ENCODE measurements at places on chromosomes 12 and 14.

GRCh38 chr12:123808167-123808566 lies 46.1 kb downstream of the DNAH10 start:
- DNase-seq: no peak

- no peak for DNase-seq
These were observed 218.4 kb downstream of the ADAMTS20 start for GRCh38 chr12:43333644-43334043.

DNA sequence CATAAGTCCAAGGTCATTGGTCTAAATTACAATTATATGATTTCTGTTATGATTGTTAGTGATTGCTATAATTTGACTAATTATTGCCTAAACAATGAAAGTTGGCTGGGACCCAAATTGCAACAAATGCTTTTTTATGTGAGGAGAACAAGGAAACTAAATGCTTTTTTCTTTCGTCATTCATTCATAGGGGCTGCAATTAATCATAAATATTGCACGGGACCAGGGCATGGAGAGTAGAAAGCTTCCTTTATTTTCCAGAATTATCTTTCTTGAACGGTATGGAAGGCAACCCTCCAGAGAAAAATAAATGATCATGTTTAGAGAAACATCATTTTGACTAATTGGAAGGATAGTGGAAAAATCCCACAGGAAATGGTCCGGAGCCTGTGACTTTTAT lies 32.6 kb upstream of the ARHGAP5 start:
- no peak for DNase-seq

DNA sequence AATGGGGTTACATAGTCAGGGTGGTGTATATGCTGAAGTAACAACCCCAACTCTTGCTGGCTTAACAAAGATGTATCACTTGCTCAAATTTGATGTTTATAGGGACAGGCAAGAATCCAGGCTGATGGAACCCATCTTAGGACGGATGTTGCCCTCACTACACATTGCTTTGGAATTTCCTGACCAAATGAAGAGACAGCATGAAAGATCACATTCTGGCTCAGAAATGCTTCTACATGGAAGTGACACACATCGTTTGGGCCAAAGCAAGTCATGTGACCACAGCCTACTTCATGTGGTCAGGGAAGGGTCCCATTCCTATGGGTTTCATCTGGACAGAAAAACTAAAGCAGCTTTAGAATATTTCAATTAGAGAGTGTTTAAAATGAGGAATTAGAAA lies 345.8 kb downstream of the TMEM132D start:
- no peak for DNase-seq

- DNase-seq: no peak
These were observed 637 bp downstream of the ACVRL1 start for GRCh38 chr12:51907856-51908425.

GRCh38 chr12:93889516-93890212 lies 212.5 kb downstream of the CRADD start:
- no peak for DNase-seq

DNA sequence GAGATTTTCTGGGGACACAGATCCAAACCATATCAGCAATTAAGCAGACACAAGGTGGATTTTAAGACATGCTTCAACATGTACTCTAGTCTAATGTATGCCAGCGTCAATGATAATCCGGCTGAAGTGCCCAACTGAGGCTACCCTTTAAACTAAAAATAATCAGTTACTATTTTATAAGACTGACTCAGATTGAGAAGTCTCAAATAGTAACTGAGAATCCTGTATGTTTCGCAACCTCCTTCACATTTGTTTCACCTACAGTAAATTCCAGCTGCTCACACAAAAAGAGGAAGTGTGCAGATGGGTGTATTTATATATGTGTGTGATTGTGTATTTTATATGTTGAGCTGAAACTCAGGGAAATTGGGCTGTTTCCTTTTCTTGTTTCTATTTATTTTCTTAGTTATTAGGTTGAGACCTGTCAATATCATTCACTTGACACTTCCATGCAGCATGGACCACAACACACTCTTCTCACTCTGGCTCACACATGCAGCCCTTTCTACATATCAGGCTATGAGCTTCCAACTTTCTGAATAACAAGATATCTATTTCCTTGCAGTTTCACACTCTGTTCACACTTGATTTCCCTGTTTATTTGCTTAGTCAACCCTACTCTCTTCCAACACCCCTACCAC lies 1224.9 kb upstream of the TMEM132C start:
- no peak for DNase-seq

GRCh38 chr14:91242635-91243034 lies 1.9 kb downstream of the GPR68 start:
- DNase-seq: no peak

DNA sequence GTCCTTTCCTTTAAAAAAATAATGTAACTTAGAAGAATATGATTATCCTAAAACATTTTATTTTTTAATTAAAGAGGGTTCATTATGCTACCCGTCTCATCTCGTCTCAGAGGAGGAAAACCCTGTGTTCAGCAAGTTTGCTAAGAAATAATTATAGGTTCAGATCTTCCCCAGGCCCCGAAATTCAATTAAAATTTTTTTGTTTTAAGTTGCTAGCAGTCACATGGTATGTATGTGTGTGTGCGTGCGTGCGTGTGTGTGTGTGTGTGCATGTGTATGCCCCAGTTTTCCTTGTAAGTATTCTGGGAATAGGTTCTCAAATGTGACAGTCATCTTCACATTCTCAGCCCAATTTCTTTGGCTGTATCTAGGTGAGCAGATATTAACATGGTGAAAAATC lies 86.6 kb upstream of the HOXC13 start:
- DNase-seq: no peak

GRCh38 chr14:34538871-34539406 lies 562 bp downstream of the EAPP start:
- DNase-seq: no peak

DNA sequence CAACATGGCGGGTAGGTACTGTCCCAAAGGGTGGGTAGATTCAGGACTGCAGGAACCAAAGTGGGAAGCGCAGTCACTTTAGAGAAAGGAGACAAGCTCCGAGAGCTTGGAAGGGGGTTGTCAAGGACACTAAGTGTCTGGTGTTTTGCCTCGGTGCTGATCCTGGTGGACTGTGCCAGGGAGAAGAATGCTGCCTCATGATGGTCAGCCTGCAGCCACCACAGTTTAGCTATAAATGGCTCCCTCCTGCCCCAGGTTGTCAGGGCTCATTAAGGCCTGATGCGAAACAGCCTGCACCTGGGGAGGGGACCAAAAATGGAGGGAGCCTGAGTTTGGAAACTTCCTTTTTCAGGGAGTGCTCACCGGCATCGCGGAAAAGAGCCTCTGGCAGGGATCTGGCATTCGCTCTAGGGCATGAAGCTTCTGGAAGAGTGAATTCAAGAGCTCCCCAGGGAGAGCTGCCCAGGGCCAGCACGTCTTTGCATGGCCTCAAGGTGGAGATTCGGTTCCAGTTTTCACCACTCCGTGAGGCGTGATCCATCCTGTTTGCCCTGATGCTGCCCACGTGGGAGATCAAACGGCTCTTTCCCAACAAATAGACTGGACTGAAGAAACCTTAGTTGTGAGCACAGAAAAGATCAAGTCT lies 164.0 kb downstream of the FOXN3 start:
- DNase-seq: no peak

- no peak for DNase-seq
These were observed 1.1 kb downstream of the NUMB start for GRCh38 chr14:73457041-73457923.

DNA sequence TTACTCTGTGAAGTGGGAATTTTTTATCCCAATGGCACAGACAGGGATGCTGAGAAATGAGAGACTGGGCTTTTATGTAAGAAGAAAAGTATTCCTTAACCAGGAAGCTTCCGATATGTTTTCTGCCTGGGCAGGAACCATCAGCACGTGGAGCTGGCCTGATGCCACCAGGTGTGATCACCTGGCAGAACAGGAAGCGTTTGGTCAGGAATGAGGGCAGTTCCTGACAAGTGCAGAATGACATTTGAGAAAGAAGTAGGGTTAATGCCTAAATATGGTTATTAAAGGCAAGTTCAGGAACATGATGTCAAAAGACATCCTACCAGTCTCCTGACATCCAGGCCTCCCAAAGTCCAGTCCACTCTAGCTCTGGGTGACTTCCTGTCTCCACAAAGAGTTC lies 210.3 kb downstream of the NUAK1 start:
- DNase-seq: peak; percentile 58

DNA sequence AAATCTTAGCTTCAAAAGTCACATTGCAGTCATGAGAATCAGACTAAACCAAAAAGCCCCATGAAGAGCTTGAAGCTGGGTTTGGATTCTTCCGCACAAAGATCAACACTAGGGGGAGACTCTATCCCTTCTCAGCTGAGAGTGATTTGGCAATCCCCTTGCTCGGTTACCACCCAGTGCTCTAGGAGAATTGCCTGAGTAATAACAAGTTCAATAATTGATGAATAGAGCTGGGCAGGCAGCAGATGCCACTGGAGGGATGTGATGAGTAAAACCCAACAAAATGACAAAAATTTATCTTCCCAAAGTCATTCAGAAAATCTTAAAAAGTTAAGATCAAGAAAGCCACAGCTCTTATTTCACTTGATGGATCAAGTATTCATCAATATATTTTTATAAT lies 185.6 kb upstream of the ARID2 start:
- peak; percentile 59 for DNase-seq

DNA sequence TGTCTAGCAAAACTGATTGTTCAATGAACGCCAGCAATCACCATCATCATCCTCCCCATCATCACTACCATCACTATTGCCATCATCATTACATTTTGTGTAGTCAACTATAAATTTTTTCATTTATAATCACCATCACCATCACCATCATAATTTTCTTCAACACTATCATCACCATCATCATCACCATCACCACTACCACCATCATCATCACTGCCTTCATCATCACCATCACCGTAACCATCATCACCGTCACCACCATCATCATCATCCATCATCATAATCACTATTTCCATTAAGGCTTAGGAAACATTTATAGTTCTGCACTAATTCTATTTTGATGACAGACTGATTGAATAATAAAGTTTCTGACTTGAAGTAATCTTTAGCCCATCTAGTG lies 434.8 kb upstream of the TMEM132C start:
- DNase-seq: no peak

DNA sequence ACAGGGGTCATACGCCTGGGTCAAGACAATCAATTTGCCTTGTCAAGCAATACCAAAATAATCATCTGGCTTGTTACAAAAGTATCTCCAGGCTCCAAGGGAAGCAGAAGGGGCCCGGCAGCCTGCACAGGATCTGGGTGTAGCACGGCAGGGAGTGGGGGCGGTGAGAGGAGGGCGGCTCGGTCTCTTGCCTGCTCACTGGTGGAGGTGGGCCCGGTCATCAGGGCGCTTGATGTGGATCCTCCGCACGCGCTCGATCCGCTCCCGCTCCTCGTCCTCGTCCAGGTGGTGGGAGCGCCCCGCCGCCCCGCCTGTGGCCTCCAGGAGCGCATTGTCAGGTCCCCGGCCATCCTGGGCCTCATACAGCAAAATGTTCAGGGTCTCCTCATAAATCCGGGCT lies 25.7 kb downstream of the KCTD10 start:
- DNase-seq: no peak

- peak; percentile 83 for DNase-seq
These were observed at the start of gene CFAP251 for GRCh38 chr12:121917950-121918678. Gene CFAP251 (plus strand): TSS chr12:121918592. CDS start chr12:121921306, 2,714 bp downstream.

- no peak for DNase-seq
These were observed 142.0 kb upstream of the SYT10 start for GRCh38 chr12:33581613-33582122.

GRCh38 chr12:18363321-18363720 lies 102.0 kb downstream of the PIK3C2G start:
- DNase-seq: no peak

DNA sequence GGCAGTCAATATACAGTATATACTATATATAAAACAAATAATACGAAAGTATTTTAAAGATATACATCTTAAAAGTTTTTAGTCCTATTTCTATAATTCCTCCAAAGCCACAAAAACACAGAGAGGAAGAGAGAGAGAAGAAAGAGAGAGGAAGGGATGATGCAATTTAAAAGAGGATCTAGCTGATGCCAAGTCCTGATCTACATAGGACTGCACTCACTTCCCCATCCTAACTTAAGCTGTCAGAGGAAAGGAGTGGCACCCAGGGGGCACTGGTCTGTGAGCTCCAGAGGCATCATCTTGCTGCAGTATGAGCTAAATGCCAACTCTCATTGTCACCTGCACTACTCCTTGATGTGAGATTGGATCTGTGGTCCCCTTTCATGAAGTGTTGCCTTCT lies 95.8 kb downstream of the C12orf42 start:
- no peak for DNase-seq

DNA sequence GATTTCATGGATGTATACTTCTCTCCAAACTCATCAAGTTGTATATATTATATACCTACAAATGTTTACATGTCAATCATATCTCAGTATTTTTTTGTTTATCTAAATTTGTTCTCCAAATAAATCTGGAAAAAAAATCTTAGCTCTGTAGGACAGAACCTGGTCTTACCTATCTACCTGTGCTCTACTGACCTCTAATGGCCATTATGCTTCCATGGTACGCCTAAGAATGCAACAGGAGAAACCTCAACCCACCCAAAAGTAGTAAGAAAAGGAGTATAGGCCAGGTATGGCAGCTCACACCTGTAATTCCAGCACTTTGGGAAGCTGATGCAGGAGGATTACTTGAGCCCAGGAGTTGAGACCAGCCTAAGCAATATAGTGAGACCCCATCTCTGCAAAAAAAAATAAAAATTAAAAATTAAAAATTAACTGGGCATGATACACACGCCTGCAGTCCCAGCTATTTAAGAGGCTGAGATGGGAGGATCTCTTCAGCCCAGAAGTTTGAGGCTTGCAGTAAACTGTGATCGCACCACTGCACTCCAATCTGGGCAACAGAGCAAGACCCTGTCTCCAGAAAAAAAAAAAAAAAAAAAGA lies 8.7 kb downstream of the OR11H4 start:
- DNase-seq: no peak

DNA sequence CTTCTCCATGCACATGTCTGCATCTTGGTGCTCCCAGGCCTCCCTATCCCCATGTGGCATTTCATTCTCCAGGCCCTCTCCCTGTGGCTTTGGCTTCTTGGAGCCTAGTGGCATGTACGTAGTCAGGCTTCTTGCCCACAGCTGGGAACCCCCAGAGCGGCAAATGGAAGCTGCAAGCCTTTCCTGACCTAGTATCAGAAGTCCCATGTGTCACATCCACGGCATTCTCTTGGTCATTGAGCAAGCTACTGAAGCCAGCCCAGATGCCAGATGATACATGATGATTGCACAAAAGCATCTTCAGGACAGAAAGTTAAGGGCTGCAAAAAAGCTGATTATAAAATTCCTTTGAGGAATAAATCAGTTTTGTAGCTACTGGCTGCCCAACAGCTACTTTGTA lies 154.9 kb downstream of the PELI2 start:
- no peak for DNase-seq

- no peak for DNase-seq
These were observed 164.5 kb upstream of the E2F7 start for GRCh38 chr12:77229640-77230442.

DNA sequence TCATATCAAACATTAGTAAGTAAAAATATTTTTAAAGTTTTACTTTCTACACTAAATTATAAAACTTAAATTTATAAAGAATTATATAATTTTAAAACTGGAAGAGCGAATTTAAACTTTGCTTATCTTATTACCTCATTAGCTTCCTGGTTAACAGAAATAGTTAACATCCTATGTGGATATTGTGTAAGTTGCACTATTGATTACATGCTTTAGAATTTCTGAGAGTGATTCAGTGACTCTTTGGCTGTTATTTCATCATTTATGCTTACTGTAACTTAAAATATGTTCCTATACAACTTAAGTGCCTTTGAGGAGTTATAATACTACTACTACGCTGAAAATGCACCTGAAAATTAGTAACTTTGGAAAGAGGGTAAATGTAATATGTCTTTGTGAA lies 101.4 kb downstream of the FOXA1 start:
- DNase-seq: no peak

- DNase-seq: no peak
These were observed 71.8 kb downstream of the PAWR start for GRCh38 chr12:79618848-79619404.
